Pericardium fibroblast (primary cell): ENCODE measurements at places on chromosomes 7 and 10. TPM values are rescaled to one million over a fixed set of nuclear protein-coding genes. Genes with fewer than 3 reads are reported as not detected.

HOXA6 gene
- 0.26 and 0.35 TPM in 2 replicates for total RNA-seq

VIPR2 gene
- not detected in 2 replicates for total RNA-seq

RET gene
- total RNA-seq, result 0.35 and 3.0 TPM in 2 replicates

PURB gene
- 7.4 and 8.4 TPM in 2 replicates for total RNA-seq

AP1S1 gene
- 88.0 and 89.1 TPM in 2 replicates for total RNA-seq

LBX1 gene
- total RNA-seq, result under 0.01 TPM in 1 of 2 replicates, not detected in the other

ADCY1 gene
- total RNA-seq, result 0.23 and 1.9 TPM in 2 replicates

SEMA3A gene
- 1.2 and 2.8 TPM in 2 replicates for total RNA-seq

SCRN1 gene
- 80.6 and 92.5 TPM in 2 replicates for total RNA-seq

ELOVL3 gene
- total RNA-seq, result 0.68 and 1.2 TPM in 2 replicates

PTF1A gene
- not detected in 2 replicates for total RNA-seq

NODAL gene
- total RNA-seq, result not detected in 2 replicates

SFMBT2 gene
- total RNA-seq, result 1.3 and 1.5 TPM in 2 replicates

FAM13C gene
- 1.3 and 3.9 TPM in 2 replicates for total RNA-seq

LRGUK gene
- total RNA-seq, result under 0.01 TPM in 2 replicates

MRM2 gene
- 13.2 and 14.6 TPM in 2 replicates for total RNA-seq

MRLN gene
- total RNA-seq, result not detected in 2 replicates

ARHGAP22 gene
- 6.0 and 7.9 TPM in 2 replicates for total RNA-seq

GAD2 gene
- not detected in 2 replicates for total RNA-seq

ANKRD30A gene
- not detected in 2 replicates for total RNA-seq

OR2F2 gene
- total RNA-seq, result not detected in 2 replicates

EN2 gene
- under 0.01 TPM in 1 of 2 replicates, not detected in the other for total RNA-seq

UNC5B gene
- 26.0 and 35.2 TPM in 2 replicates for total RNA-seq

AOC1 gene
- not detected in 2 replicates for total RNA-seq

NUPR2 gene
- total RNA-seq, result not detected in 2 replicates

PDE1C gene
- total RNA-seq, result 6.4 and 7.4 TPM in 2 replicates

NRG3 gene
- total RNA-seq, result not detected in 2 replicates

EXOC4 gene
- 41.7 and 42.7 TPM in 2 replicates for total RNA-seq

POR gene
- total RNA-seq, result 78.5 and 89.2 TPM in 2 replicates

CDH23 gene
- total RNA-seq, result under 0.01 and 1.1 TPM in 2 replicates

FAM25A gene
- total RNA-seq, result not detected in 2 replicates

HOXA9 gene
- total RNA-seq, result 4.0 TPM in 1 of 2 replicates, not detected in the other

RAMP3 gene
- total RNA-seq, result not detected in 2 replicates

ASB4 gene
- total RNA-seq, result 0.09 TPM in 1 of 2 replicates, not detected in the other

SPACDR gene
- total RNA-seq, result 8.4 TPM in 1 of 2 replicates, not detected in the other

CDK1 gene
- 5.2 and 5.7 TPM in 2 replicates for total RNA-seq

CHCHD3 gene
- 47.3 and 52.7 TPM in 2 replicates for total RNA-seq

AGR2 gene
- not detected in 2 replicates for total RNA-seq

OR2A1 gene
- not detected in 2 replicates for total RNA-seq

GOT1 gene
- 35.4 and 43.4 TPM in 2 replicates for total RNA-seq

CPA5 gene
- total RNA-seq, result 0.12 TPM in 1 of 2 replicates, not detected in the other

ASCC1 gene
- 23.8 and 33.6 TPM in 2 replicates for total RNA-seq

CYP26A1 gene
- not detected in 2 replicates for total RNA-seq

INHBA gene
- total RNA-seq, result 2.6 and 12.3 TPM in 2 replicates

TEX36 gene
- total RNA-seq, result not detected in 2 replicates
